ENCODE measurements at places on chromosomes 11 and 22. TPM values are rescaled to one million over a fixed set of nuclear protein-coding genes. Genes with fewer than 3 reads are reported as not detected.

GRCh38 chr11:35029979-35030682, 108.8 kb upstream of the CD44 start:
- no peak for DNase-seq
- no peak overlapping the region for H3K4me3 ChIP-seq
- H3K36me3 ChIP-seq: no peaks in the 10 kb centered on the region
- peak overlapping the region; percentile 93 for H3K27ac ChIP-seq

MOGAT2 gene
- total RNA-seq: not detected

TBX1 gene
- total RNA-seq: 22.5 TPM

GRCh38 chr11:78646564-78647185, 72.0 kb upstream of the NARS2 start:
- peak; percentile 79 for DNase-seq
- H3K36me3 ChIP-seq: no peaks in the 10 kb centered on the region
- H3K27me3 ChIP-seq: peaks cover 2% of the 10 kb centered on the region
- peaks cover 30% of the 10 kb centered on the region for H3K4me1 ChIP-seq
- H3K27ac ChIP-seq: no peak overlapping the region

GRCh38 chr11:113896156-113896879, 8.3 kb upstream of the HTR3B start:
- H3K27me3 ChIP-seq: peaks cover 35% of the 10 kb centered on the region
- H3K36me3 ChIP-seq: no peaks in the 10 kb centered on the region
- H3K4me1 ChIP-seq: no peaks in the 10 kb centered on the region
- DNase-seq: no peak

- no peak overlapping the region for H3K27ac ChIP-seq
- no peaks in the 10 kb centered on the region for H3K36me3 ChIP-seq
- H3K27me3 ChIP-seq: peaks cover 15% of the 10 kb centered on the region
- peaks cover under 1% of the 10 kb centered on the region for H3K4me1 ChIP-seq
- peak; percentile 56 for DNase-seq
Measured at GRCh38 chr11:2758751-2759150, 59.0 kb upstream of the KCNQ1OT1 start.

DNA sequence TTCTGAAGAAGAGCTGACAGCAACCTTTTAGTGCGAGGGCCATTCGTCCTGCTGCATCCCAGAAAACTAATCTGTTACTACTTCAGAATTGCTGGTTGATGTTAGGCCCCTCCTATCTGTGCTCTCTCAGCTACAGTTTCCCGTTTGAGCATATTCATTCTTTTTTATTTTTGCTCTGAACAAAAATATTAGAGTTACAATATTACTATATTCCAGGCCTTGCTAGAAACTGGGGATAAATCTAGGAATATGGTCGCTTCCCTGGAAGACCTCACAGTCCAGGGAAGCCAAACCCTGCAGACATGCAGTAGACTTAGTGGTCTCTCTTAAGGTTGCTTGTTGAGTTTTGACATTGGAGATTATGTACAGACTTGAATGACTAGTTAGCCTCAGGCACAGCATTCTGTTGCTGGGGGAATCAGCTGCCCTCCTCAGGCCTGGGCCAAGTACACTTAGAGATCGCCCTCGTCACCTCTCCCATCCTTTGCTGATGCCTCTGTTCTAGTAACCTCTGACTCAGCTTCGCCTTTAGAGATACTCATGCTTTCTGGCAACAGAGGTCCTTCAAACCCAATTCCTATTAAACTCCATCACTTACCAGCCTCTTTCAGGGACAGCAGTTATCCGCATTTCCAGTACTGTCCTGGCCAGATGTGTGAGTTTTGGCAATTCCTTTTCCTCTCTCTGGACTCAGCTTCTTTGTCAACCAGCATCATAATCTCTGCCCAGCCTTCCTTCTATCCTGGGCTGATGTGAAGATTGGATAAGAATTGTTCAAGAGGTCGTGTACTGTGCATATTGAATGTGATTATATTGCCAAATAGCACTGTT, 698 bp upstream of the ANAPC15 start:
- no peaks in the 10 kb centered on the region for H3K27me3 ChIP-seq
- H3K27ac ChIP-seq: peak overlapping the region; percentile 100
- peaks cover 17% of the 10 kb centered on the region for H3K4me1 ChIP-seq
